Nucleus accumbens (tissue), 56 donors: ENCODE measurements at places on chromosomes 6 and 20.
A peak's percentile ranks its signal among the peaks of the same experiment; 100 is the strongest.

GRCh38 chr6:133806382-133807140, 82.4 kb upstream of the TCF21 start:
- no peak for DNase-seq

DNA sequence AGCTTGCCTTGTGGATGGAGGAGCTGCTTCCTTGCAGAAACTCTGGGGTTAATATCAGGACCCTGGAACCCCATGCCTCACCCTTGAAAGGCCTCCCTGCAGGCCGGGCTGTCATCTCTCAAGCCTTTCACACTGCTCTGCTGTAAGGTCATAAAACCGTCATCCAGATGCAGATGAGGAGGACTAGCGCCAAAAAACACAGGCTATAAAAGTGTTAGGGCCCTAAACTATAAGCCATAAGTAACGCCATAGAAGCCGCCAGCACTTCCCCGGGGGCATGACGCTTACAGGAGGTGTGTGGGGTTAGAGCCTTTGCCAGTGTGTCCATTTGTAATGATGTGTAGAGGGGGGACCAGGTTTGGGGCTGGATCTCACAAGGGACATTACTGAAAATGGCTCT, 47.6 kb downstream of the CDH4 start:
- DNase-seq = no peak

DNA sequence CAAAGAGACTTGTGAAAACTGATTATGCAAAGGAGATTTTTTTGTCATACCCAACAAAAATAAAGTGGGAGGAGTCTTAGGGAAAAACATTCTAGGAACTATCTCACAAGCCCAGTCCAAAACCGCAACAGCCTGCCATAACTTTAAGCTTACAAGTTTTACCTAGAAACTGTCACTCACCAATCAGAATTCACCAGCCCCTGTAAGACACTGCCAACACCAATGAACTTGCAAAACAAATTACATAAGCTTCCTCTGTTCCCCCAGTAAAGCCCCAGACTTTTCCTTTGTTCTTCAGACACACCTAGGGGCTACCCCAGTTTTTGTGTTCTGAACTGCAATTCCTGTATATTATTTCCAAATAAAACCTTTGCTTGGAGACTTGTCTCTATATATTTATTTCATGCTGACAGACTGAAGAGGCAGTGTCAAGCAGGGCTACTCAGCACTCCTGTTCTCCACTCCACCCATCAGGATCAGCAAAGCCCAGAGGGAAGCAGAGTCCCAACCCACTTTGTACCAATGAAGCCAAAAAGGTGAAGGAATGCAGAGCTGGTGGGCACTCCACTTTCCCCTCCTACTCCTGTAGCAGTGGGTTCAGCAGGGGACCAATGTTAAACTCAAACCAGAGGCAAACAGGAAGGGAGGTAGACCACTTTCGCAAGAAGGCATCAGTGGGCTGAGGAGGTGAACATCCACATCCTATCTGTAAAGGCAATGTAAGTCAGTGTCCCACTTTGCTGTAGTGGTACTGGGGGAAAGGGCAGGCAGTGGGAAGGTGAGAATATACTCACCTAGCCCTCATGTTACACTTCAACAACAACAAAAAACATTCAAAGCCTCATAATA, 142.5 kb upstream of the RUNX2 start:
- no peak for DNase-seq

GRCh38 chr6:24426729-24427446, 24.2 kb downstream of the MRS2 start:
- DNase-seq = no peak

DNA sequence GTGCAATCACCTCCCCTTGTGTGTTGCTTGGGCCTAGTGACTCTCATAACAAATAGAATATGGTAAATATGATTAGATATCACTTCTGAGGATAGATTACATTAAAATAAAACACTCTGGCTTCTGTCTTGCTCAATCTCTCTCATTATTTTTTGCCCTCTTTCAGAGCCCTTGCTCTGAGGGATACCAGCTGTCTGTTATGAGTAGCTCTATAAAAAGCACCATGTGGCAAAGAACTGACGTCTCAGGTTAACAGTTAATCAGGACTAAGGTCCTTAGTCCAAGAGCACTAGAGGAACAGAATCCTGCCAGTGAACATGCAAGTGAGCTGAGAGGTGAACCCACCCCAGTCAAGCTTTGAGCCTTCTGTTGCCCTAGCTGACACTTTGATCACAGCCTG, 402.2 kb upstream of the HTR1E start:
- no peak for DNase-seq

DNA sequence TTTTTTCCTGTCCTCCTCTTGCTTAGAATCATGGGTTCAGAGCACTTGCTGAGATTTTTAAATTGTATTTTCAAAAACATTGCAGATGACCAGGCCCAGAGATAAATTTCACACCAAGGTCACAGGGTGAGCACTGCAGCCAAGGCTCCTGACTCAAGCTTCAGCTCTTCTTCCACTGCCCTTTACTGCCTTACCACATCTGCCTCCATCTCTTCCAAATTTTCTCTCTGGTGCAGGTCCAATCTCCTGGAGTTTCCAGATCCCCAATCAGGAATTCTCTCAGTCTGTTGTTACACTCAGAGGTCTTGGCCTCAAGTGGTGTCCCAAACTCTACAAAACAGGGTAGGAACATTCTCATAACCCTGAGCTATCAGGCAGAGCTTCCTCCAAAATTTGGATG, 12.7 kb downstream of the SNAP25 start:
- DNase-seq = no peak

GRCh38 chr6:20548264-20548663, 14.0 kb downstream of the CDKAL1 start:
- DNase-seq = no peak

GRCh38 chr6:21997119-21998037, 299.5 kb downstream of the PRL start:
- DNase-seq = no peak

- no peak for DNase-seq
Observed at GRCh38 chr20:58094160-58094559, 134.3 kb downstream of the ANKRD60 start.

- DNase-seq = no peak
Observed at GRCh38 chr20:43722153-43722505, 4.7 kb downstream of the GTSF1L start.

DNA sequence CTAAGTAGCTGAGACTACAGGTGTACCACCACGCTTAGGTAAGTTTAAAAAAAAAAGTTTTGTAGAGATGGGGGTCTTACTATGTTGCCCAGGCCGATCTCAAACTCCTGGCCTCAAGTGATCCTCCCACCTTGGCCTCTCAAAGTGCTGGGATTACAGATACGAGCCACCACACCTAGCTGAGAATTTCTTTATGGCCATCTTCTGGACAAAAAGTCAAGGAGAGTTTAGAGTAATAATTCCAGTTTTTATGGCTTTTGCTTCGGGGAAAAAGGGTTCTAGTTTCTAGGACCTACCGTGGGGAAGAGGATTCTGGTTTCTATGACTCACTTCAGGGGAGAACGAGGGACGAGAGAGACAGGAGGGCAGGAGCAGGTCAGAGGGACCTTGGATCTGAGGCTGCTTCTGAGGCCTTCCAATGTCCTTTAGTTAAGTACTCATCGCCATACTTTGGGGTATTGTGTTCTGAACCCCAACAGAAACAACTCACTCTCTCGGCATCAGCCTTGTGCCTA, 69.3 kb upstream of the IER3 start:
- DNase-seq = no peak

DNA sequence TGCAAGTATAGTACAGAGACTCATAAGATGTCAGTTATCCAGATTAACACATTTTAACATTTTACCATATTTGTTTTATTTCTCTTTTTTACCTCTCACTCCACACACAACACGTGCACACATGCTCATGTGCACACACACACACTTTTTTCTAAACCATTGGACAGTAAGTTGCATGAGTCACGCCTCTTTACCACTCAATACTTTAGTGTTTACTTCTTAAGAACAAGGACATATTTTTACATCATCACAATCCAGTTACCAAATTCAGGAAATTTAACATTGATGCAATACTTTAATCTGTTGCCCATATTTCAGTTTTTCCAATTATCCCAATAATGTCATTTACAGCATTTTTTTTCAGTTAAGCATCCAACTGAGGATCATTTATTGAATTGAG, 109.0 kb downstream of the RIN2 start:
- DNase-seq = no peak

DNA sequence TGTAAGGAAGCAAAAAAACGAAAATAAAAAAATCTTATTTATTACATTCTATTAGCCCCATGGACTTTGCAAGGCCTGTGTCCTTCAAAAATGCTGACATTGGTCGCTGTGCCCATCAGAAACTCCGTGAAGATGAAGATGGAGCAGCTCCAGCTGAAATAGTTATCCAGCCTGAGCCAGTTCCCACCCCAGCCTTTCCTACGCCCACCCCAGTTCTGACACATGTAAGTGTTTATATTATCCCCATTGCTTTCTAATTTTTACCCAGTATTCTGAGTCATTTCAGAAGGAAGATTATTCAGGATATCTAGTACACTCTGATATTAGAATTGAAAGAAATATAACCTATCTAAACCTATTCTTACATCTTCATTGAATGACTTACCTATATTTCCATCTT, 217.7 kb downstream of the ARHGAP18 start:
- no peak for DNase-seq

- DNase-seq = no peak
Observed at GRCh38 chr6:141398949-141399348, 733.8 kb upstream of the GJE1 start.

- DNase-seq = no peak
Observed at GRCh38 chr20:62805155-62805710, 598 bp downstream of the OGFR start.

GRCh38 chr6:44105146-44105545, 22.1 kb downstream of the MRPL14 start:
- no peak for DNase-seq

- no peak for DNase-seq
Observed at GRCh38 chr6:15089569-15090144, 156.2 kb upstream of the JARID2 start.

- no peak for DNase-seq
Observed at GRCh38 chr6:53568776-53569616, 24.1 kb upstream of the GCLC start.

DNA sequence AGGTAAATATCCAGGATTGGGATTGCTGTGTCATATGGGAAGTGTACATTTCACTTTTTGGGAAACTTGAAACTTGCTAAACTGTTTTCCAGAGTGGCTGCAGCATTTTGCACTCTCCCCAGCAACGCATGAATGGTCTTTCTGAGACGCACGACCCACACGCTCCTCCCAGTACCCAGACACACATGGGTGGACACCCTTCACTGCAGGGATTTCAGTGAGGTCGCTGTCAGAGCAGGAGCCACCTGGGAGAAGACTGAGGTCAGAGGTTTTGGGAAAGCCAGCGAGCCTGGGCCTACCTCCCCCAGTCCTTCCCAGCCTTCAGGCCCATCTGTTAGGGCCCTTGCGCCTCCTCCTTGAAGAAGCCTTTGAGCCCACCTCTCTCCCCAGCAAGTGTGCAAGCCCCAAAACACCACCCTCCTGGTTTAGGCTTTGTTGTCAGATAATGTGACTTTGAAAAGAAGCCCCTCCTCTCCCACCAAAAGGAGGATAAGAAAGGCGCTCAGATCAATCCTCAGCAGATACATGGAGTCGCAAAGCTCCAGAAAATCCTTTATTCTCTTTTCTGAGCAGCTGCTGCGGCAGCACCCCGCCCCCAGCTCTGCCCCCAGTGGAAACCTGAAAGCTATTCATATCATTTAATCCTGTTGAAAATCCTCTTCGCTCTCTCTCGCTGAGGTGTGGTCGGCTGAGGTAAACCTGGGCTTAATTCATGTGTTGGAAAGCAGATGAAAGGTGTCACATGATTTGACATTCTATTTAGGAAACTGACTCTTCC, 12.7 kb upstream of the JAG1 start:
- DNase-seq = no peak

GRCh38 chr20:3758566-3758965, 9.0 kb downstream of the ADISSP start:
- no peak for DNase-seq

- peak; percentile 10 for DNase-seq
Observed at GRCh38 chr20:35269055-35269781, 8.7 kb downstream of the MMP24OS start.

GRCh38 chr20:535958-536357, 7.6 kb downstream of the CSNK2A1 start:
- DNase-seq = no peak

GRCh38 chr20:51345601-51346101, 196.9 kb downstream of the NFATC2 start:
- DNase-seq = no peak

- DNase-seq = no peak
Observed at GRCh38 chr20:62011403-62011790, 54.3 kb downstream of the TAF4 start.

GRCh38 chr6:169165561-169166300, 87.9 kb downstream of the THBS2 start:
- DNase-seq = no peak

- peak; percentile 18 for DNase-seq
Observed at GRCh38 chr6:34986845-34987246, 97.8 kb downstream of the ANKS1A start.
